Epithelial cell of alveolus of lung (primary cell): ENCODE measurements at places on chromosomes 12 and 14. TPM values are rescaled to one million over a fixed set of nuclear protein-coding genes. Genes with fewer than 3 reads are reported as not detected.

MON2 gene
- 24.3 and 24.7 TPM in 2 replicates for total RNA-seq

PTPRO gene
- total RNA-seq = 0.39 and 0.72 TPM in 2 replicates

BMP4 gene
- total RNA-seq = 14.6 and 117 TPM in 2 replicates

COCH gene
- 0.39 and 0.72 TPM in 2 replicates for total RNA-seq

P3H3 gene
- 72.0 and 77.4 TPM in 2 replicates for total RNA-seq

TAS2R42 gene
- not detected in 2 replicates for total RNA-seq

SART3 gene
- total RNA-seq = 33.0 and 38.0 TPM in 2 replicates

RERG gene
- 0.26 and 2.0 TPM in 2 replicates for total RNA-seq
